ENCODE measurements at places on chromosomes 7 and 10. TPM values are rescaled to one million over a fixed set of nuclear protein-coding genes. Genes with fewer than 3 reads are reported as not detected.

DNA sequence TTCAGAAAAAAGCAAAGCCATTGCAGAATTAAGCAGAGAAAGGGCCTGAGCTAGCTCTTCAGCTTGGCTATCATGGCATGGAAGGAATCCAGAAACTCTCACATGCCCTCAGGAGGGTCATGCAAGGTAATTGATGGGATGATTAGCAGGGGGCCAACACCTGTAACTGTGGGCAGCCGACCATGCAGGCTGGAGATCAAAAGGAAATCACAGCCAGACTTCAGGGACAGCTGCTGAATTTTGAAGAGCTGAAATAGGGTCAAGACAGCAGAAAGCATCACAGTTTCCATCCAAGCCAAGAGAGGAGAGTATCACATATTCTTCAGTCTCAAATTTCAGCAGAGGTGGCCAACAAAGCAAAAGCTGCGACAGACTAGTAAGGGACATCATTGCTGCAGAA lies 239.6 kb upstream of the STEAP1 start:
- DNase-seq: no peak

DNA sequence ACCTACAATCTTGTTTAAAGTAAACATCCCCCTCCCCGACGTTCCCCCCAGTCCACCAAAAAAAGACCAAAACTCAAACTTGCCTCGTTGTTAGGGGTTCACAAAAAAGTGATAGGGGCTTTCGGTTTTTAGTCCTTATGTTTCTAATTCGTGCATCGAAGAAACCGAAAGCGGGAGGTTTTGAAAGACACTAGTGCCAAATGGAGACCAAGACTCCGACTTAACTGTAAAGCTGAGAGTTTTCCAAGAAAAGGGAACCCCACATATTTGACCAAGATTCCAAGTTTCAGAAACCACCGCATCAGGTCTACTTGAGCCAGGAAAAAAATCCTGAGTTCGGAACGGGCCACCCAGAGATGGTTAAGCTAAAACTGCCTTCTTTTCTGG lies 534 bp downstream of the PSMA2 start:
- no peak for DNase-seq

- DNase-seq: no peak
Measured at GRCh38 chr7:5396999-5397663, 26.5 kb downstream of the TNRC18 start.

GRCh38 chr10:132593389-132593788 lies 55.8 kb downstream of the INPP5A start:
- no peak for DNase-seq

DNA sequence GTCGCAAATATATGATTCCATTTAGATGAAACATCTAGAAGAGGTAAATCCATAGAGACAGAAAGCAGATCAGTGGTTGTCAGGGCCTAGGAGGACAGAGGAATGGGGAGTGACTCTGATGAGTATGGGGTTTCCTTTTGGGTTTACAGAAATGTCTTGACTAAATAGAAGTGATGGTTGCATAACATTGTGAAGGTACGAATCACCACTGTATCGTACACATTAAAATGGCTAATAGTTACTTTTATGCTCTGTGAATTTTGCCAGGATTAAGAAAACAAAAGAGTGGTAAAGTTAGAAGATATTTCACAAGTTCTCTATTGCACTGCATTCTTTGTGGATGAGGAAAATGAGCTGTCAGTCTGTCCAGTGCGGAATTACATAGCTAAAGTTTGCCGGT lies 407.4 kb downstream of the KCNMA1 start:
- DNase-seq: no peak

GRCh38 chr7:157565201-157565626 lies 228.4 kb downstream of the DNAJB6 start:
- no peak for DNase-seq

- no peak for DNase-seq
Measured at GRCh38 chr7:29562307-29562706, 1.3 kb upstream of the PRR15 start.

GRCh38 chr7:149803551-149804074 lies 30.2 kb upstream of the ZNF467 start:
- DNase-seq: no peak

- DNase-seq: no peak
Measured at GRCh38 chr7:138478499-138478908, 18.4 kb downstream of the TRIM24 start.

DNA sequence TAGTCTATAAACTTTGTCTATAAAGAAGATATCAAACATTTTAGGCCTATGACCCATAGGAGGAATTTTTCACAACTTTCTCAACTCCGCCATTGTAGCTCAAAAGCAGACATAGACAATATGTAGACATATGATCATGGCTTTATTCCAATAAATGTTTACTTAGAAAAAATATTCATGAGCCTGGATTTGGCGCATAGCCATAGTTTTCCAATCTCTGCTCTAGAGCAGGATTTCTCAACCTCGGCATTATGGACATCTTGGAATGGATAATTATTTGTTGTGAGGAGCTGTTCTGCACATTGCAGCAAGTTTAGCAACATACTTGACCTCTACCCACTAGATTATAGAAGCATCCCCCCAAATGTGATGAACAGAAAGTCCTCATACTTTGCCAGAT lies 532.6 kb downstream of the ANKRD7 start:
- DNase-seq: no peak

DNA sequence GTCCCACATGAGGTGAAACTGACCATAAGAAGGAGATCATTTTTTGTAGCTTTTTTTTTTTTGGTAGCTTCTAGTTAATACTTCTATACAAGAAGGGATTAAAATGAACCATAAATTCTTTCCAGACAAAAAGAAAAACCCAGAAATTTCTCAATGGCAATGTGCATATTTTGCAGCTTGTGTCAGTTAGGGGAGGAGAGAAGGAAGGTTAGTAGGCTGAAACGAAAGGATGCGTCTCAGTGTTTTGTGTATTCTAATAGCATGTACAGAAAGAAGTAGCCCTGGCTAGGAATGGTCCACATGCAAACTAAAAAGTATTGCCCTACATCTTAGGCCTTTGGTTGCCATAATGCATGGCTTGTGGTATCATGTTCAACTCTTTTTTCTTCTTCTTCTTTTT lies 90.6 kb downstream of the CACNB2 start:
- no peak for DNase-seq

DNA sequence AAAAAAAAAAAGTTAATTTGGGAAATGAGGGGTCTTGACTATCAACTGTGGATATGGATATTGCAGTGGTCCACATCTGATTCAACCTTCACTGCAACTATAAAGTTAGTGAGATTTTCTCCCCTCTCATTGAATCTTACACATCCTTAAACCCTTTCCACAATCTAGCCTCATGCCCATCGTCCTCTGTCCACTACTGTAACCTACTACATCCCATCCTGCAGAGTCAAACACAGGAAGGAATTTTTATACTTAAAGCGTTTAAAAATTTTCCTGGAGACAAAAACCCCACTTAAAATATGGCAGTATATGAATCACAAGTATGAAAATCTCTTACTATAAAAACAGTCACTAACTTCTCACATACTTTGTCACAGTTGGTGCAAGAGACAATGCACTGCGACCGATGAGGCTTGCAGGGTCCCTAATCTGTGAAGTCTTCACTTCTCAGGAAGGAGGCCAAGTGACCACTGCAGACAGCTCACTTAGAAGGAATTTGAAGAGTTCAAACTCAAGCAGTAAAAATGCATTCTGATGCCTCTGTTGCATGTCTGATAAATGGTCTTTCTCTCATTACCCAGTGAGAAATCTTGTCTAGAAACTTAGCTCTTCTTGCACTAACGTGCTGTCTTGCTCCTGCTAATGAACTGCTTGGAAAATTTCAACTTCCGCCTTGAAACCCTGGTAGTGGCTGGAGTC lies 50.3 kb upstream of the ST8SIA6 start:
- no peak for DNase-seq

DNA sequence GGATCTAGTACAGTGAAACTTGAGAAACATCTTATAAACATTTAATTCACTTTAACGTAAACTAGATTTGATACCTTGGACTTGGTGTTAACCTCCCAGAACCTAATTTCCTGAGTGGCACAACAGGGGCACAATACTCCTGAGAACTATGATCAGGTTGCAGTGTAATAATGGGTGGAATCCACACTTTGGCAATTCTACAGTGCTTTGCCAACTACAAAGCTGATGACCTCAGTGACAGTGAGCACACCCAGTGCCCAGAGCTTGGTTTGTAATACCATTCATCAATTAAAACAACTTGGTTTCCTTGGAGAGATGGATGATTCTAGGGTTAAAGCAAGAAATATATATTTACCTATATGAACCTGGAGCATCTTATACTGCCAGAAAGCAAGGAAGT lies 379.2 kb downstream of the NRG3 start:
- no peak for DNase-seq

- no peak for DNase-seq
Measured at GRCh38 chr10:3071405-3072198, 4.3 kb downstream of the PFKP start.

DNA sequence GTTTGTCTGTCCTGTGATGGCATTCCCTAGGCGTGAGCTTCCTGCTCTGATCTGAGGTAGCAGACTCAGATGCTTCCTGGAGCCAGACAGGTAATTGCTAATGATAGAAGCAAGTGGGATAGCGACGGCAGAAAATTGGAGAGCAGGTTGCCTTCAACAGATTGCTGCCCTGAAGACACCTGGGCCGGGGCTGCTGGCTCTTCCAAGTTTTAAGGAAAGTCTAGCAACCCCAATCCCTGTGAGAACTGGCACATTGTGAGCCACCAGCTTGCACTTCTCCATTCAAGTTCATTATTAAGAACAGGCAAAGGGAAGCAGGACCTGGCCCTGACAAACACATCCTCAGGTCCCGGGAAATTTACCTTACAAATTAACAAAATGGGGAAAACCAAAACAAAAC lies 50.8 kb downstream of the ITPRID1 start:
- no peak for DNase-seq

GRCh38 chr7:587767-588166 lies 68.1 kb upstream of the PDGFA start:
- DNase-seq: no peak

DNA sequence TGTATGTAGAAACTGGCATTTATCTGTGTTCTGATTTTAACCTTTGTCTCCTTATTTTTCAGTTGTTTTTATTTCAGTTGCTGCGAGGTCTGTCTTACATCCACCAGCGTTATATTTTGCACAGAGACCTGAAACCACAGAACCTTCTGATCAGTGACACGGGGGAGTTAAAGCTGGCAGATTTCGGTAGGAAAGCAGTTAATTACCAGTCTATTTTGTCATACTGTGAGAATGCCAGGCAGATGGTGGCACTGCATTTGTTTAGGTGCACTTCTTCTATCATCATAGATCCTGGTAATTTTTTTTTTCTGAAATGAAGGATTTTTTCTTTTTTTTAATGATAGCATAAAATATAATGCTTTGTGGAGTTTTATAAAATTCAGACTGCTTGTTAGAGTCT lies 321.4 kb downstream of the CDK14 start:
- no peak for DNase-seq

DNA sequence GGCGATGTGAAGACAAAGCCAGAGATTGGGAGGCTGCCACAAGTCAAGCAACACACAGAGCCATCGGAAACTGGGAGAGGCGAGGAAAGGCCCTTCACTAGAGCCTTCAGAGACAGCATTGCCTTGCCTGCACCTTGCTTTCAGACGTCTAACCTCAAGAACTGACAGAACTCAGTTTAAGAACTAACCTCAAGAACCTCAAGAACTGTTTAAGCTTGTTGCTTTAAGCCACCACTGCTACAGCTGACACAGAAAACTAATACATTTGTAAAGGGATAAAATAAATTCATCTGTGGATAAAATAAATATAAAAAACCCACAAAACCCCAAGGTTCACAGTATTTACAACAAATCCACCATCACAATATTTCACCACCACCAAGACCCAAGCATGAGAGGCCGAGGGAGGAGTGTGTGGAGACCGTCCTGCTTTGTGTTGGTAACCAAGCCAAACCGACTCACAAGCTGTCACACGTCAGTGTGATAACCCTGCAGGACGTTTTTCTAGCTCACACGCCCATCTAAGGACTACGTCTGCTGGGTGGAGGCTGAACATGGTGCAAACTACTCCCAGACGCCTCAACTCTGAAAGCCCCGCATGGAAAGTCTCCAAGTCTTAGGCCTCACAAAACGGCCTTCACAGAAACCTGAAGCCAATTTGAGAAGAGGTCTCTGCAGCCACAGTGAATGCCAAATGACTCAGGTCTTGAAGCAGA lies 116.8 kb downstream of the ABLIM1 start:
- DNase-seq: no peak

GRCh38 chr7:69994218-69994617 lies 395.9 kb downstream of the AUTS2 start:
- no peak for DNase-seq

DNA sequence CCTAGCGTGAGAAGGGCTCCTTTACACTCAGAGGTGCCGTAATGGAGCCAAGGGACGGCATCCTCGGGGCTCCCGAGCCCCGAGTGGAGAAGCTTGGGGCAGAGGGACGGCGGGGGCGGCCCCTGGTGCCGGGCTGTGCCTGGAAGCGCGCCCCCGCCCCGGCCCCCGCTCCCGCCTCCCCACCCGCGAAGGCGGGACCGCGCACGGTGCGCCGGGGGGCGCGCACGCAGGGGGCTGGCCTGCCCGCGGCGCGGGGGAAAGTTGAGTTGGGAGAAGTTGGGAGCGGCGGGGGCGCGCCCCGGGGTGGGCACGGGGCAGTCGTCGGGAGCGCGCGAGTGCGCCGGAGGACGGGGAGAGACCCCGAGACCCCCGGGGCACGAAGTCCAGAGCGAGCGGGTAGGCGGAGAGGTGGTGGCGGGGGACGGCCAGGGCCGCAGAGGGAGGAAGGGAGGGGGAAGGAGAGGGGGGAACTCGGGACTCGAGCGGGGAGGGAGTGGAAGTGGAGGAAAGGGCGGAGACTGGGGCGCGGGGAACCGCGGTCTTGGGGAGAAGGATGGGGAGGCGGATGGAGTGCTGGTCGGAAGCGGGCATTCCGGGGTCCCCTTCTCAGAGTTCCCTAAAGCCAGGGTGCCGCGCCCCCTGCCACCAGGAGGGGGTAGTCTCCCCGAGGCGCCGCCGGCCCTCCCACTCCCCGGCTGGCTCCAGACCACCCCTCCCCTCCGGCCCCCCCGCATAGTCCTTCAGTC lies at the start of gene SLC4A2:
Gene SLC4A2, plus strand, starts transcription at position 223 of the 746 bp plus-strand sequence. CDS start 2,399 bp downstream, outside the sequence.
- DNase-seq: no peak

TAS2R4 gene
- total RNA-seq: 0.84 TPM

EBLN1 gene
- not detected for total RNA-seq

ERVW-1 gene
- not detected for total RNA-seq

TSPAN12 gene
- total RNA-seq: 6.5 TPM

SAMD9L gene
- 10.2 TPM for total RNA-seq

RNF32 gene
- total RNA-seq: not detected

IL6 gene
- 20.6 TPM for total RNA-seq

ASZ1 gene
- not detected for total RNA-seq

CD36 gene
- 2,312 TPM for total RNA-seq
